ENCODE measurements at places on chromosomes 13 and 19.

GRCh38 chr19:38674388-38675171 is 27.1 kb downstream of the ACTN4 start:
- DNase-seq = no peak

- peak; percentile 25 for DNase-seq
Observed at GRCh38 chr13:27170516-27171243, 931 bp downstream of the USP12 start.

- DNase-seq = no peak
Observed at GRCh38 chr13:21785990-21786389, 115.1 kb downstream of the FGF9 start.

- no peak for DNase-seq
Observed at GRCh38 chr19:12139269-12139668, 881 bp downstream of the ZNF20 start.

- no peak for DNase-seq
Observed at GRCh38 chr19:7618348-7618747, 11.0 kb downstream of the XAB2 start.

DNA sequence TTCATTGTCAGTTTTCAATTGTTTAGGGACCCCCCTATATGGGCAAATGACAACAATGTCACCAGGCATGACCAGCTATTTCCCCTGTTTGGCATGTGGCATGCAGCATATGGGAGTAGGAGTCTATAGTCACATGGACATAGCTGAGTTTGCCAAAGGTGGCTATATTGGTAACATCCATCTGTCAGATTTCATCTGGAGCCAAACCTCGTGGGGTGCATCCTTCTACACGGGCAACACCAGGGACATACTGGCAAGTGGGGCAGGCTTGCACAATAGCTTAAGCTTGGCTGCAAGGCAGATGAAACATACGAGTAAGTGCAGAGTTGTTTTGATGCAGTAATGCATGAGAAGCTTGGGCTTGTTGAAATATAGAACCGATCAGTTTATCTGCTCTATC is 24.5 kb upstream of the ZNF816 start:
- DNase-seq = no peak

DNA sequence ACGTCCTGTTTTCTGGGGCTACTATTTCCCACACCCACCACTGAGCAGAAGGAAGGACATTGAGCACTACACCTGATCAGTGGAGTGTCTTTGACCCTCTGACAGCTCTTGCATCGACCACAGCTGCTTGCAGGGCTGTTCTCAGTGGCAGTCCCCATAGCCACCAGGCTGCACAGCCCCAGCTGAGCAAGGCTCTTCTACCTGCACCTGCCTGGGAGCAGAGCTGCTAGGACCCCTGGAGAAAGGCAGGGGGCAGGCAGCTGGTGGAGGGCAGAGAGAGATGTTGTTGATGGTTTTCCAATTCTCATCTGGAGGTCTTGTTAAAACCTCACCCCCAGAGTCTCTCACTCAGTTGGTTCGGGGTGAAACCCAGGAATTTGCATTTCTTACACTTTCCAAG is 361.8 kb upstream of the ZNF507 start:
- DNase-seq = no peak

DNA sequence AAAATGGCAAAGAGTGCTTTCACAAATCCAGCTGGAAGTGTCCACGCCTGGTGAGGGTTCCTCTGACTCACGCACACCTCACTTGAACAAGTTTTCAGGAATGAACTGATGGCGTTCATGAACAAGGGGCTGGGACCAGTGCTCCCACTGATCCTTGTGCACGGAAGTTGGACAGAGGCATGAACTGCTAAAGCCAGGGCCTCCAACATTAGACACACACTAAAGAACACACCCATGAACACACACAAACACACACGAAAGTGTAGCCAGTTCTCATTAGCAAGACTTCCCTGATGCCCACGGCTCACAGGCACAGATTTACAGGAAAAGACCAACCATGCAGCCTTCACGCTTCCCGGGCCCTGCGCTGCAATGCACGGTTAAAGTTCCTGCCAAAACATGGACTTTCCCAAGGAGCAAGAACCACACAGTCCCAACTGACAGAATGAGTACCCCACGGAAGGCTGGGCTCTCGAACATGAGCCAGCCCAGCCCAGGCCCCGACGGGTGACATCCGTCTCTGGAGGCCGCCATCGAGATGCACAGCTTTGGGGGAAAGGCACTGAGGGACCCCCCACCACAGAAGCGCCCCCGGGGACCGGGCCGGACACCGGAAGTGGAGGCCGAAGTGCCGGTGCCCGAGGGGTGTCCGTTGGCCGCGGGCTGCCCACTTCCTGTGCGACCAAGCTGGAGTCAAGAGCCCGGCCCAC is 808 bp downstream of the DNMT1 start:
- DNase-seq = no peak
